NCI-H748 treated with DMSO at 0.1 percent for 48 hours (cell line): ENCODE measurements at places on chromosomes 16 and 17.

- no peak for DNase-seq
Observed at GRCh38 chr17:31494259-31495021, 103.0 kb downstream of the RAB11FIP4 start.

DNA sequence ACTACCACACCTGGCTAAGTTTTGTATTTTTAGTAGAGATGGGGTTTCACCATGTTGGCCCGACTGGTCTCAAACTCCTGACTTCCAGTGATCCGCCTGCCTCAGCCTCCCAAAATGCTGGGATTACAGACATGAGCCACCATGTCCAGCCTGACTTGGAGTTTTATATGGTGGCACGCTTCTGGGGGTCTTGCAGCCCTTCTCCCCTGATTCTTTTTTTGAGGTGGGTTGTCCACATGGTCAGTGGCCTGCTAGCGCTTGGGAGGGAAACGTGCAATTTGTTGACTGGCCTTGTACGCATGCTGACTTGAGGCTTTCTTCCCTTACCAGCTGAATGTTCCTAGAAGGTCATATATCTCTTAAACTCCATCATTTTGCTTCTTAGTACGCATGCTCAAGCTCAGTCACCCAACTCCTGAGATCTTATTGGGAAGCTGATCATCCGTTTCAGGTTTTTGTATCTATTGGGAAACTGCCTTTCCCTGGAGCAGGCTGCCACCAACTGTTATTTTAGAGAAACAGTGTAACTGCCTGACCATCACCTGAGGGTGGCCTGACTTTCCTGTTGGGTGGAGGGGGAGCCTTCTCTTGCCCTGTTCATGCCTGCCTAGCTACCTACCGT lies 13.7 kb upstream of the LDHD start:
- DNase-seq, result no peak

GRCh38 chr17:32558326-32558955 lies 71.6 kb downstream of the CDK5R1 start:
- DNase-seq, result no peak

- DNase-seq, result no peak
Observed at GRCh38 chr16:354291-354881, 1.9 kb upstream of the AXIN1 start.

DNA sequence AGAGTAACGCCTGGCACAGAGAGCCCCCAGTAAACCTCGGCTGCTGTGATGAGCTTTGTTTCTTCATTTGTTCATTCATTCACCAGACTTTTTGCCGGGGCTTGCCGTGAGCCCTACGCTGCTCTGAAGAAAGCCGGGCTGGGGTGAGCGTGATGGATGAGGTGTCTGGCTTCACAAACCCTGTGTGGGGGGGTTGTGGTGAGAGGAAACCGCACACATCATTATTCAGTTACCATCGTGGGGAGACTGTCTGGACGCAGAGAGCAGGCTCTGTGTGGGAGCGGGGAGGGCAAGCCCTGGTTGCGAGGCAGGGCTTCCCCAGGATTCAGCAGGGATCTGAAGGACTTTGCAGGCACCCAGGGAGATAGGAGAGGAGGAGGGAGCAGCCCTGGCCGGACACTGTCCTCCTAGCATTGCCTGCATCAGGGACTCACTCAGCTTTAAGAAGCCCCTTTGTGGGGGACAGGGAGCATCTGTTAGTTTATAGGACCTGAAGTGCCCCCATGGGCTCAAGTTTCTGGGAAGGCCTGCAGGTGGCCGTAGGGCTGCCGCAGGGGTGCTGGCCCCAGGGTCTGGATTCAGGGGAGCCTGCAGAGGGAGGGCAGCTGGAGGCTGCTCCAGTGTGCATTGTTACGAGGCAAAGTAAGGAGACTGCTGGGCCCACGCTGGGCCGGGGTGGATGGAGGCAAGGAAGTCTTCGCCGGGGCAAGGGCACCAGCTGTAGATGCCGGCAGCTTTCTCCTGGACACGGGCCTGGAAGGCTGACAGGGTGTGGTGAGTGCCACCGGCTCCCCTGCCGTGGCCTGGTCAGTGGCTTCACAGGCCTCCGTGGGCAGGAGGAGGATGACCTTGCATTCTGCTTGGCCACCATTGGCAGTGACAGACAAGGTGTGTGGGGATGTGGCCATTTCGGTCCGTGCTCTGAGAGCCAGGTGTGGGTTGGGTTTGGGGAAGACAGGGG lies 334.5 kb downstream of the SEC14L1 start:
- DNase-seq, result no peak

- no peak for DNase-seq
Observed at GRCh38 chr16:30499284-30499683, 26.7 kb downstream of the ITGAL start.

DNA sequence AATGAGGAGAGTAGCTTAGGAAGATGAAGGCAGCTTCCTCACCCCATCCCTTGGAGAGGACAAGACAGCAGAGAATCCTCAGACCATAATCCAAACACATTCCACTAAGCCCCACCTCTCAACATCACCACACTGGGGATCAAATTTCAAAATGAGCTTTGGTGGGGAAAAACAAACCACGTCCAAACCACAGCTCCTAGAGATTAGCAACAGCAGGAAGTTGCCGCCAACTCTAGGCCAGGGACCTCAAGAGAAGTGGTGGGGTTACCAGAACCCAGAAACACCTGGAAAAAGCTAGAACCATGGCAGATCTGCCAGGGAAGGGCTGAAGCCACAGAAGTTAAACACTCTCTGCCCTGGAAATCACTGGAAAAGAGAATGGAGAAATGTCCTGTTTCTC lies 571.6 kb downstream of the HS3ST4 start:
- DNase-seq, result no peak

DNA sequence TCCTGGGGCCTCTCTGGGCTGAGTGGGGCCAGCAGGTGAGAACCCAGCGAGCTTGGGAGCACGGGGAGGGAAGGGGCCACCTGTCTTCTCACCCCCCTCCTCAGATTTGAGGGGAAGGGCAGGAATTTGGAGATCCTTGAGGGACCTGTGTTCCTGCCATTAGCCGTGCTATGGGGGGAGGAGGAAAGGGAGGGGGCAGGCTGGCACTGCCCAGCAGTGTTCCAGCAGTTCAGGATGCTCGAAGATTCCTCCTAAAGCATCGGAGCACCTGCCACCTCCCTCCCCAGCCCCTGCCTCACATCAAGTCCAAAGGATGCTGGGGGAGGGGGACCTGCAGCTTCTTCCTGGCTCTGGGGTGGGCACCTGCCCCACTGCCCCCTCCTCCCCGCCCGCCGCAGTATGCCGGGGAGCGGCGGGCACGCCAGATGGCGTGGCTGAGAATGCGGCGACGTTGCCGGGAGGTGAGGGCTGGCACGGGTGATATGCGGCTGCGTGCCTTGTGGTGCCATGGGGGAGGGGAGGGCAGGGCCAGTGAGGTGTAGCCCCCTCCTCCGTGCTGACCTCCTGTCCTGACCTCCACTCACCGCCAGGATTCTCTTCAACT lies 4.7 kb upstream of the NEUROD2 start:
- no peak for DNase-seq
